ENCODE measurements at places on chromosomes 2 and 18.

DNA sequence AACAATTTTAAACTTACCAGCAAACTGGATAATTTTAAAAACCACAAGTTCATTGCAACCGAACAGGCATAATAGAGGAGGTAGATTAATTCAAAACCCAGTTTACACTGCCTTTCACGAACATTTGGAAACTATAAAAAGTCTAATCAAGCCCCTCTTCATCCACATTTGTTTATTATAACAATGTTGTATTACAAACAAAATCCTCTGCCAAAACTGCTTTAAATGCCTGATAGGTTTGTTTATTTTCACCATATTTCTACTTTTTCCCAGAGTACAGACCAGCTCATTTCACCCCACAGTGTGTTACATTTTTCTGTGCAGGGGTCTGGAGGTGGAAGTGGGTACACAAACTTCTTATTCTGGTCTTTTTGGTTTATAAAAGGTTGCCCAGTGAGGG lies 184.2 kb downstream of the OSR1 start:
- no peak for DNase-seq

DNA sequence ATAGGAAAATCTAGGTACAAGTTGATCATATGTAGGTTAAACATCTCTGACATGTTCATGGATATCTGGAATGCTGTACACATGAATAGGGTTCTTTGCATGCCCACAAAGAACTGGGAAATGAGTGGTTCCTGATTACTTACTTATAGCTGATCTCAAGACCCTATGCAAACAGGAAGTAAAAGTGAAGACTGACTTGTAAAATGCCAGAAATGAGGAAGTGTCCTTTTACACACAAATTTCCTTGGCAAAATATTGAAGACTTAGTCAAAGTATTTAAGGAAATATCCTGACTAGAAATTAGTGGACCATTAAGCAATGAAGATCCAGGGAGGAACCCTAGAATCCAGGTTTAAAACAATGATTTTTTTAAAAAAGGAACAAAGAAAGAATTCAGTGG lies 203.7 kb upstream of the DLGAP1 start:
- DNase-seq: no peak

- DNase-seq: no peak
Measured at GRCh38 chr18:53946594-53946993, 277.9 kb downstream of the MBD2 start.

GRCh38 chr2:216857131-216857550 lies 2.7 kb downstream of the TNP1 start:
- DNase-seq: no peak
